Stimulated activated CD8-positive, alpha-beta memory T cell treated with anti-CD3 and anti-CD28 coated beads, Interleukin-12 subunit alpha, Interleukin-12 subunit beta, amount 100 ng/mL, for 4 hours (primary cell): ENCODE measurements at places on chromosomes 4 and X.

- no peak for DNase-seq
Observed at GRCh38 chr4:7815562-7815961, 124.1 kb downstream of the AFAP1 start.

- DNase-seq = no peak
Observed at GRCh38 chrX:120672389-120672788, 42.5 kb upstream of the C1GALT1C1 start.

GRCh38 chr4:20629186-20630106 lies 70.8 kb upstream of the PACRGL start:
- DNase-seq = no peak

DNA sequence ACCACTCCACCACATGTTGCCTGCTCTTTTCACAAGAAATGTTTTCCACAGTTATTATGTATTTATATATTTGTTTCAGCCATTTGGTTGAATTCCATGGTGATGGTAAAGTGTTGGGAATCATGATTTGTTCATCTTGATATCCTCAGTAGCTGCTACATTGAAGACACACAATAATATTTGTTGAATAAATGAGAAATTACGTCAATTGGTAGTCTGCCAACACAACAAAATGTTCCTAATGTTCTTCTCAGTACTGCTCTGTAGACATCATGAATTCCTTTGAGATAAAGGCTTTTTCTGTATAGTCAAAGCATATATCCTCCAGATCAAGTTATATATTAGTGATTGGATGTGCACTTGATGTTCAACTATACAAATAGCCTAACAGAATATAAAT lies 29.5 kb downstream of the CXXC4 start:
- DNase-seq = no peak

GRCh38 chr4:53906606-53907190 lies 157.7 kb downstream of the CHIC2 start:
- no peak for DNase-seq

DNA sequence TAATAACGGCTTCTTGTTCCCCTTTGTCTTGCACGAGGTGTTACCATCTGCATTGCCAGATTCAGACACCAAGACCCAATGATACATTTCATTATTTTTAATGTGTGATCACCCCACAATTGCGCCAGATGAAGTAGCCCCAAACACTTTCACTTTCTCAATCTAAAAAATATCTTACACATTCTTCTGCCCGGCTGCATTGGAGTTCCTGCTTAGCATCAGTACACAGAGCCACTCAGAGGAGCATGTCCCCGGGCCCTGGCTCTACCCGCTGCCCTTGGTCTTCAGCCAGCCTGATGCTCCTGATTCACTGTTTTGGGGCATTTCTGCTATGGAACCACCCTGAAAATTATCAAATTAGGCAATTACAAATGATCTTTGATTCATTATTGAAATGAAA lies 66.0 kb upstream of the TENM3 start:
- no peak for DNase-seq

DNA sequence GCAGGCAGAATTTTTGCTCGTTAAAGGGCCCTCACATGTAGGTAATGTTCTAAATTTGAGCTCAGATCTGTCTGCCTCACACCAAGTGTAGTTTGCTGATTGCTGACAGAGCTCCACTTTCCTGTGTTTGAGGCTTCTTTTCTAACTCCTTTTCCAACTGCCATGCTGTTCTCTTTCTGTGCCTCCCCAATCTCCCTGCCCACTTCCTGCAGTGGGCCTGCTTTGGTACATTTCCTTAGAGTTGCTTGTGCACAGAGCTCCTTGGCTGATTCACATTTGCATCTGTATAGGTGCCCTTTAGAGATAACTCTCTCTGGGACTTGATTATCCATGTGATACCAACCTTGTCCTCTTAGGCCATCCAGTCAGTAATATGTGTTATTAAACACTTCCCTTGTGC lies 4.5 kb downstream of the MED28 start:
- no peak for DNase-seq

DNA sequence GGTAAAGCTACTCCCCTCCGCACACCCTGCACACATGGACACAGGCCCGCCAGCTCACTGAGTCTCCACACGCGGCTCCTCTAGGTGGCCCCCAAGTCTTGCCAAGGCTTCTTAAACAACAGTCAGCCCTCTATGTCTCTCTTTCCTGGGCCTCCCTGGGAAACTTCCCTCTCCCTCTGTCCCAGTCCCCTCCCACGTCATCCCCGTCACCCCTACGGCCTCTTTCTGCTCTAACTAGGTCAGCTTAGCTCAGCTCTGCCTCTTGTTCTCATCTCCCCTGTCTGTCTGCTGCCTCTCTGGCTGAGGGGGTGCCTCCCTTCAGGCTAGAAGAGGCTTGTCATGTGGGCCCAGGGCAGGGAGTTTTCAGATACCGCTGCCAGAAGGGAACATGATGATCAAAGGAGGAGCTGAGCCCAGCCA lies 38.8 kb downstream of the SEPTIN6 start:
- DNase-seq = no peak

GRCh38 chrX:64205441-64205734 lies at the start of gene AMER1:
TSS of gene AMER1 (minus strand) at chrX:64205708. CDS start at chrX:64193286, 12,422 bp downstream.
- no peak for DNase-seq

DNA sequence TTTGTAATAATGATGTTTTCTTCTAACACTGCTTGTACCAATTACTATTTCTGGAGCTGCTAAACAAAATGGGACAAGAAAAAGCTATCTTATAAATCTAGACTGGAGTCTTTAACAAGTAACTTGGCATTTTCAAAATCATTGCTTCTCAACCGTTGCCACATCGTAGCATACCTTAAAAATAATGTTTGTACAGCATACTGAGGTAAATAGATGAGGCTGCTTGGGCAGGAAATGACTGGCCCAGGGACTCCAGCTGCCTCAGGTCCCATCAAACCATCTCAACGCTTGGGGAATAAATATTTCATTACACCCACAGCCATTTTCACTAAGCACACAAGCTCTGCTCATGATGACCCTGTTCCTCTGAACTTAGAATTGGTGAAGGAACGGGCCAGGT lies 115.1 kb downstream of the SPANXA1 start:
- no peak for DNase-seq

DNA sequence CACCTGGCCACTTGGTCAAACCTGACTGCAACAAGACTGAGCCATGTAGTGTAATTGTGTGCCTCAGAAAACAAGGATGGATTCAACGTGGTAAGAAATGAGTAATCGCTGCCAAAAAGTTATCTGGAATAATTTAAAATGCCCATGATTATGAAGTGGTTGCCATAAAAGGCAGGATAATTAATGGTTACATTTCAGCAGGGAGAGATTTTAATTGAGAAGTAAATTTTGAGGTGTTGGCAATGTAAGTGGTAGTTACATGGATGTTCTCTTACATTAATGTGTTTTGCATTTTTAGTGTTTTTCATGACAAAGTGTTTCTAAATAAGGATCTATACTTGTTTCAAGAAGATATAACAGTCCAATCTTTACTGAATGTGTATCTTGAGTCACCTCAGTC lies 15.7 kb downstream of the HAUS3 start:
- DNase-seq = no peak

DNA sequence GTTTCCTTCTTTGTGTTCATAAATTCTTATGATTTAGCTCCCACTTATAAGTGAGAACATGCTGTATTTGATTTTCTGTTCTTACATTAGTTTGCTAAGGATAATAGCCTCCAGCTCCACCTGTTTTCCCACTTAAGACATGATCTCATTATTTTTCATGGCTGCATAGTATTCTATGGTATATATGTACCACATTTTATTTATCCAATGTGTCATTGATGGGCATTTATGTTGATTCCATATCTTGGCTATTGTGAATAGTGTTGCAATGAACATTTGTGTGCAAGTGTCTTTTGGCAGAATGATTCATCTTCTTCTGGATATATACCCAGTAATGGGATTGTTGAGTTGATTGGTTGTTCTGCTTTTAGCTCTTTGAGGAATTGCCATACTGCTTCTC lies 1234.8 kb downstream of the ADGRL3 start:
- DNase-seq = no peak

DNA sequence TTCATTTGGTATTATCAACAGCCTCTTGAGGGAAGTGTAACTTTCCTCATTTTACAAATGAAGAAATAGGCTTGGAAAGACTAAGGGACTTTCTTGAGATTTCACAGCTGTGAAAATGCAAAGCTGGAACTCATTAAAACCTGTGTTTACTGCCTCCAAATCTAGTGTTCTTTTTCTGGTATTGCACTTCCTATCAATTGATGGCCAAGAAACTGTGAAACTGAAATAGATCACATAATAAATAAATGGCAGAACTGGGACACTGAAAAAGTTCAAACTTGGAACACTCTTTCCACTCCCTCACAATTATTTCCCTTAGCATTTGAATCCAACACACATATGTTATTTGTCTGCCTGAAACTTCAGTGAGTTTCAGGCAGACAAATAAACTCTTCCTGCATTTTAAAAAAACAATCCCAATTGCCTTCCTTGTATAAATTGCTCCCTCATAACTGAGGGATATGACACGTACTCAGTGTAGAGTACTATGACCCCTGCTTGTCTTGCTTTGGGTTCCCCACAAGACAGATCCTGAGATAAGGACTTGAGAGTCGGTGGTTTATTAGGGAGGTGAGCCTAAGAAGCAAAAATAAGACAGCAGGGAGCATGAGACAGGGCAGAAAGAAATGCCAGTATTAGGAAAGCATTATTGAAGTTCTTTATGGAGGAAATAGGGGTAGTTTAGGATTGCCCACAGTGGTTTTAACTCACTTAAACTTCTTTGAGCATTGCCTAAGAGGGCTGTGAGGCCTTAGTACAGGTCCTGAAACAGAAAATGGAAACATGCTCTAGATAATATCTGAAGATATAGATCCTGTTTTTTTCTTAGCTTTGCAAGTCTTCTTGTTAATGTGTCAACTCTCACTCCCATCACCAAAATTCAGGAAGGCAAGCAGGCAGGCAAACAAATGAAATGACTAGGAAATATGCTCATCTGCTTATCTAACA lies 33.9 kb downstream of the RTL3 start:
- DNase-seq = no peak

DNA sequence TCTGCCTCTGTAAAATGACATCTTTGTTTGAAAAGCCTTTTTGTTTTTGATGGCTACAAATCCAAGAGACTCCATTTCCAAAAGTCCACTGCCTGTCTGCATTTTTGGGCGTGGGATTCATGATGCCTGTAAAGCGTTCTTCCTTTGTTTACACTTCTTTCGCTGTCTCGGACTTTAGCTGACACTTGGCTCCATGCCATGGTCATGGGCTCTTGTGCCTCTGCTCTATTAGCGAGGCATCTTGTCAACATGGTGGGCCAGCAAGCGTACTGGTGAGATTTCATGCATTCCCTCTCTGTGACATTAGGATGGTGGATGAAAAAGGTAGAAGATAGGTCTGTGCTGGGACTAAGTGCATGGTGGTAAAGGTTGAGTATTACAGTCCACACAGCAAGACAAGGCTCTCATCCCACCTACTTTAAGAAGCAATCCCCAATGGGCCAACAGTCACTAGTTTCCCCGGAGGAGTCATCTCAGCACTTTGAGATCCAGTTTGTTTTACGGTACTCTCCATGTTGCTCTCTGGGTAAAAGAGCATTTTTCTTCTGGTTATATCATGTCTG lies 298.2 kb upstream of the KLF3 start:
- no peak for DNase-seq

GRCh38 chrX:42954880-42955279 lies 176.9 kb upstream of the PPP1R2C start:
- no peak for DNase-seq

GRCh38 chr4:6278801-6279197 lies 9.1 kb downstream of the WFS1 start:
- no peak for DNase-seq

- no peak for DNase-seq
Observed at GRCh38 chr4:10740891-10741620, 56.5 kb upstream of the CLNK start.

GRCh38 chr4:170336238-170336775 lies 246.6 kb upstream of the AADAT start:
- no peak for DNase-seq

GRCh38 chrX:18997916-18998315 lies 14.0 kb upstream of the PHKA2 start:
- no peak for DNase-seq

- DNase-seq = no peak
Observed at GRCh38 chrX:129997086-129997485, 14.7 kb downstream of the BCORL1 start.

DNA sequence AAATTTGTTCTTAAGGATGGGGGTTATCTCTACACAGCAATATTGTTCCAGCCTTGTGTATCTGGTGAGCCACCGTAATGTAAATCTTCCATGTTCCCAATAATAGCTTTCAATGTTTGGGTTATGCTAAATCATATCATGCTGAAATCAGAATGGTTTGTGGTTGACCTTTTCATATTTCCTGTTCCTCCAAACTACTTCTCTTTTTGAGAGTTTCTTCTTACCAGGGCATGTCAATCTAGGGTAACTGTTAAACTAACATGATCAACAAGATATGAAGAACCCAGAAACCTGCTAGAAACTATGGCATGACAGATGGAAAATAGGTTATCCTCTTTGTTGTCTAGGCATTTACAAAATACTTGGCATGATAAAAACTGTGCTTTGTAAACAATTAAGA lies 22.0 kb downstream of the TNMD start:
- no peak for DNase-seq

DNA sequence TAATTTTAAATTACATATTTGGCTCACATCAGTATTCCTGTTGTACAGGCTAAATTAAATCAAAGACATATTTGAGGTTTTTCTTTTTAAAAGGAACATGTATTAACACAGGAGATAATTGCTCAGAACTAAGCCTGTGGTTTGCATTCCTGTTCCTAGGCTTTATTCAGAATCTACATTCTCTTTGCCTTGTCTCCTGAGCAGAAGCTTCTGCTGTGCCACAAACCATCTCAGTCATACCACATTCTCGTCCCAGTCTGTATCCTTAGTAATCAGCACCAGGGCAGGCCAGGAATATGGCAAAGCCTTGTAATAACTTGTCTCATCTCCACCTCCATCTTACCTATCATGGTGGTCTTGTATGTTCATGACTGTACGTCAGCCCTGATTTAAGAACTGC lies 162.8 kb downstream of the ARHGAP24 start:
- no peak for DNase-seq

GRCh38 chr4:95660719-95661118 lies 111.9 kb upstream of the UNC5C start:
- DNase-seq = no peak

DNA sequence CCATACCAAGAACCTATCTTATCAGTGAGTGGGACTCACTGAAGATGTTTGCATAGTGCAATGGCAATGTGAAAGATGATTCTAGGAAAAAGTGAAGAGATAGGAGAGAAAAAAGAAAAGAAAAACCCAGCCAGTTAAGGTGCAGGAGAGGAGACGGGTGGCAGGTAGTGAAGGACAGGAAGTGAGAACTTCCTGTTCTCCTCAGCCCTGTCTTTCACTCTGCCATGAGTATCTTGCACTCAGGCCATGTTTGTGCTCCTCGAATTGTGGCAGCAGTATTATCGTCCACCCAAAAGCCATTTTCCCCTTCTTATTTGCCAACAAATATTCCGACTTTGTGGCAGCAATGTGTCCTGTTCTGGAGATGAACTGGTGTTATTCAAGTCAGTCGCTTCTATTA lies 8.6 kb upstream of the ENPEP start:
- DNase-seq = no peak

DNA sequence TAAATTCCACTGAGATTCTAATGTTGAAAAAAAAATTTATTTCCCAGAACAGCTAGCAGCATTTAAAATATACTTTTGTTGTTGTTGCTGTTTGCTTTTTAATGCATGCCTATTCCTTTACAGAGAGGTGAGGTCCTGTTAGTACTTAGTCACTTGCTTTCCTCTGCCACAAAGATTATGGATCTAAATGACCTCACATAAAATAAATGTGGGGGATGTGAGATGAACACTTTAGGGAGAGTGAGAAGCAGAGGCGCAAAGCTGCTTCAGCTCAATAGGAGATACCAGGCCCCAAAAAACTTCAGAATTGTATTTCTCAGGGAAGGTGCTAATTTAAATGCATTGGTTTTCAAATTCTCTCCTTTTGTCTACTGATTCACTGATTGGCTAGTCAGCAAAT lies 4.0 kb downstream of the LDB2 start:
- no peak for DNase-seq
